ENCODE measurements at places on chromosomes 3 and 15.
A peak's percentile ranks its signal among the peaks of the same experiment; 100 is the strongest.

- DNase-seq: peak; percentile 5
These were observed 8.4 kb downstream of the TBC1D21 start for GRCh38 chr15:73881579-73882320.

- DNase-seq: no peak
These were observed 15.0 kb downstream of the DCBLD2 start for GRCh38 chr3:98886525-98886924.

- DNase-seq: no peak
These were observed 30.3 kb downstream of the TCF12 start for GRCh38 chr15:56948764-56949101.

DNA sequence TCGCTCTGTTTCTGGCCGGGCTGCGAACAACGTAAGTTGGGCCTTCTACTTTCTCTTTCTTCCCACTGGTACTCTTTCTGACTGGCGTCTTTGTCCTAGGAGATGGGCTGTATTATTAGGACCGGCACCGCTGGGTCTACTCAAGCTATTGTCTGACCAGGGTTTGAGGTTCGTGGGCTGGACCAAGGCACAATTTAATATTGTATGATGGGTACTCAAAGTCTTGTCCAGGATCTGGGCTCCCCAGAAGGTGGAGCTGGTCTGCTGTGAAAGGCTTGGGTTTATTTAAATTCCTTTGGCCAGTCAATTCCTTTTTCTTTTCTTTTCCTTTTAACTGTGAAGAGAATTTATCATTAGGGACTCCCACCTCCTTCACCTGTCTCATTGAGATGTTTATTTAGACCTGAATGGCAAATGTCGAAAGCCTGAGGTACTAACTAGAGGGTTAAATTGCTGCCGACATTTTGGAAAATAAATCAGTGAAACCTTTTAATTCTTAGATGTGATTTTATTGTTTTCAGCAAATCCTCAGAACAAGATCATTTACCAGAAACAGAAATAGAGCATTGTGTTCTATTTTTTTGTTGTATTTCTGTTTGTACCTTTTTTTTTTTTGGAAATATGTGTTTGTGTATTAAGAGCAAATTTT, 410 bp downstream of the LRRC49 start:
- DNase-seq: peak; percentile 66

GRCh38 chr15:36415643-36416042, 163.8 kb upstream of the CDIN1 start:
- DNase-seq: no peak

DNA sequence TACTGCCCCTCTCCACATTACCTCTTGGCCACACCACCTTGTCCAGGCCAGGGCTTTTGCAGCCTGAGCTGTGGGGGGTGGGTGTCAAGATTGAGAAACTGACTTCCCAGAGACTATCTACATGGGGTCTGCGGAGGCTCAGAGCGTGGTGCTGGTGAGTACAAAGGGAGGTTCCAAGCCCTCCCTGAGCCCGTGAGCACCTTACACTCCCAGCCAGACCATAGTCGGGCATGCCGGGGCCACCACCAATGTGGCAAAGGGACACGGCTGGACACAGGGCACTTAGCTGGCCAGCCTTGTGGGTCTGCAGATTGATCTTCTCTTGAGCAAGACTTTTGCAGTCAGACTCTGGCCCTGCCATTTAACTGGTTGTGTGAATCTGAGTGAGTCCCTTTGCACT, 74.1 kb upstream of the GATA2 start:
- no peak for DNase-seq

- DNase-seq: no peak
These were observed 609.1 kb upstream of the GRM7 start for GRCh38 chr3:6251612-6252400.

- no peak for DNase-seq
These were observed 834.5 kb upstream of the NECTIN3 start for GRCh38 chr3:110236976-110237610.

DNA sequence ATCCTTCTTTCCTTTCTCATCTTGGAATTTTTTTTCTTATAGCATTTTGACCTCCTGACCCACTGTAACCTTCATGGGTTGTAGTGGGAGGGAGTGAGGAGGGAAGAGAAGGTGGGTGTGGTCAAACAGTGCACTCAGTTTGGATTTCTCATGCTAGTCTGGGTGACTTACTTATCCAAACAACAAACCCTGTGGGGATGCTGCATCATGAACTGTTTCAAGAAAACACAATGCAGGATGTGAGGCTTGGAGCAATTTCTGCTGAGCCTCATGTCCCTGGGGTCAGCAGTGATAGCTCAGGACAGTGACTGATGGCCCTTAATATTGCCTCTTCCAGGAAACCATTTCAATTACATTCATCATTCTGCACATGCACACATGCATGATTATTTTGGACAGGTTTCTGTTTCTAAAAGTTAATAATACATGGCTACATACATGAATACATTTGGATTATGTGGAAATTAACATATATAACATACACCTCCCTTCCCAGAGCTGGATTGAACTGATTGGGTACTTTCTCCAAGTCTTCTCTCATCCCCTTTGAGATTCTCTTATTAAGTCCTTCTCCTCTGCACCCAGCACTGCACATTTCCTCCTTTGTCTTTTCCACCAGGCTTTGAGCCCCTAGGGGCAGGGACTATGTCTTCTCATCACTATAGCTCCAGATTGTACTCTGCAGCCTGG, 61.2 kb downstream of the ADAMTSL3 start:
- DNase-seq: no peak

DNA sequence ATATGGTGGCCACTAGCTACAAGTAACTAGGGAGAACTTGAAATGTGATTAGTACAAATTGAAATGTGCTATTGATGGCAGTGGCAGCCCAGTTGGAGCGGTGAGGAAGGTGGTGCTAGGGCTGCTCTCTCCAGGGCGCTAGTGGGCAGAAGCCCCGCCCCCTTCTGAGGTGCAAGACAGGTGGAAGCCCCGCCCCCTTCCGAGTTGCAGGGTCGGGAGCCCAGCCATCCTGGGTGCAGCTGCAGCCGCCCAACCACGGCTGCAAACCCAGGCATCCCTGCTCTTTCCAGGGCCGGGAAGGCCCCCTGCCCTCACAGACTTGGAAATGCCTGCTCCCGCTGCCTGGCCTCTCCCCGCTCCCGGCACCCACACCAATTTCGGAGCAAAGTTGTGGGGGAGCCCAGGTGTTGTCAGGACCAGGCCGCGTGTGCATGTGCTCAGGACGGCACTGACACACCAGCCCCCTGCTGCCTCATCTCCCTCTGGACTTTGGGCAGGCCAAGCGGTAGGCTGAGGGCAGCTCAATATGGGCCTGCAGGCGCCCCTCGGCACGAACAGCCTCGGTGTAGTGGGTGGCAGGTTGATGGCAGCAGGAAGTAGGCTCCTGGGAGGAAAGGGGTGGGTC, 10.0 kb downstream of the ATR start:
- DNase-seq: no peak

- no peak for DNase-seq
These were observed 23.3 kb downstream of the ST3GAL6 start for GRCh38 chr3:98786364-98787006.

DNA sequence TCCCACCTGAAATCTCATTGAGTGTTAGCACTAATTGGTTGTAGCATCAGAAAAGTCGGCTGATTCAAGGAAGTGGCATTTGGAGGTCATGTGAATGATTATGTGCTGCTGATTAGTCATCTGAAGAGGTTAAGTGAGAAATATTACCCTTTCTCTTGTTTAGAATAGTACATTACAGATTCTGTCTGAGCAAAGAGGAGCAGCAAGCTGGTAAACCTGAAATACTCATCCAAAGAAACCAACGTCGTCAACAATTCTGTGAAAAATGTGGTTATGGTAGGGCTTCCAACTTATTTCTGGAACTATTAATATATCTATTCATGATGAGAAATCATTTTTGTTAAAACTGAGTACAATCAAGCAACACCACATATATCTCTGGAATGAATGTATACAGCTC, 1024.9 kb downstream of the TUSC7 start:
- DNase-seq: no peak

GRCh38 chr3:66856533-66856932, 141.6 kb upstream of the KBTBD8 start:
- DNase-seq: no peak

GRCh38 chr15:50044904-50045303, 74.1 kb downstream of the ATP8B4 start:
- DNase-seq: no peak

DNA sequence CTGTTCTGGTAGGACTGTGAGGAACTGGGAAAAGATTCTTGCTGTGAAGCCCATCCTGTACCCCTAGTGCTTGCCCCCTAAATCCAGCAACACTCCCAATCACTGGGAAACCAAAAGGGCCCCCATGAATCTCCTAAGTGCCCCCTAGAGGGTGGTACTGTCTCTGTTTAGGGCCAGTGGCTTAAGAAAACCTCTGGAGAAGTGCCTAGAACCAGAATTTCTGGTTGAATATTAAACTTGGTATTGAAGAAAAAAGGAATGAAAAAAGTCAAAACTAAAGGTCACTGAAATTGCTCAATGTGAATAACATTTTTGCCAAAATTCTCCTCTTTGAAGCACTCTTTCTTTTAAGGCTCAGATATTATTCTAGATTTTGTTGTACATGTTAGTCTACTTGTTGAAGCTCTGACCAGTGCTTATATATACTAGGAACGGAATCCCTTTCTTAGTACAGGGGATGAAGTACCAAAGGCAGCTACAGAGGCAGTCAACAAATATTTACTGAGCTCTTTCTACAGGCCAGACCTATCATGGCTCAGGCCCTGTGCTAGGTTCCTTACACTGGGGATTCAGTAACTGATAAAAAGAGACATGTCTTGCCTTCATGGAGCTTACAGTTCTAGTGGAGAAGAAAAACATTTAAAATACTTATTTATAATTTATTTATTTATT, 138.8 kb downstream of the MYLK start:
- DNase-seq: no peak

DNA sequence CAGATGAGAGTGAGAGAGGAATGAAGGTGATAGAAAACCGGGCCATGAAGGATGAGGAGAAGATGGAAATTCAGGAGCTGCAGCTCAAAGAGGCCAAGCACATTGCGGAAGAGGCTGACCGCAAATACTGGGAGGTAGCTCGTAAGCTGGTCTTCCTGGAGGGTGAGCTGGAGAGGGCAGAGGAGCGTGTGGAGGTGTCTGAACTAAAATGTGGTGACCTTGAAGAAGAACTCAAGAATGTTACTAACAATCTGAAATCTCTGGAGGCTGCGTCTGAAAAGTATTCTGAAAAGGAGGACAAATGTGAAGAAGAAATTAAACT, 88.9 kb downstream of the EOMES start:
- no peak for DNase-seq

GRCh38 chr3:108345492-108346205, 49.3 kb downstream of the HHLA2 start:
- no peak for DNase-seq

- peak; percentile 34 for DNase-seq
These were observed 301.1 kb downstream of the DIPK2A start for GRCh38 chr3:144272680-144273079.

- no peak for DNase-seq
These were observed 9.8 kb downstream of the HEG1 start for GRCh38 chr3:125045965-125046364.

DNA sequence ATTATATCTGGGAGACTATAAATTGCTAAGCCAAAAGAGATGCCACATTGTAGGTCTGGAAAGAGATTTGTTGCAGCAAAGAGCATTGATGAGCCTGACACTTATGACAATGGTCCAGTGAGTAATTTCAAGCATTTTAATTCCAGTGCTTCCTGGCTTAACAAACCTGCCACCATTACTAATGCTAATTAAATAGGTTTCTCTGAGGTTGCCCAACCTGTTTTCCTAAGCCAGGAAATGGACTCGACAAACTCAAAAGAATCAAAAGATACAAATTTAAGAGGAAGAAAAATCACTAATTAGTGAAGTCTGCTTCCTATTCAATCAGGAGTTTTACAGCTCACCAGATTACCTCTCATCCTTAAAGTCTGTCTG, 36.7 kb upstream of the CTDSPL start:
- DNase-seq: no peak

DNA sequence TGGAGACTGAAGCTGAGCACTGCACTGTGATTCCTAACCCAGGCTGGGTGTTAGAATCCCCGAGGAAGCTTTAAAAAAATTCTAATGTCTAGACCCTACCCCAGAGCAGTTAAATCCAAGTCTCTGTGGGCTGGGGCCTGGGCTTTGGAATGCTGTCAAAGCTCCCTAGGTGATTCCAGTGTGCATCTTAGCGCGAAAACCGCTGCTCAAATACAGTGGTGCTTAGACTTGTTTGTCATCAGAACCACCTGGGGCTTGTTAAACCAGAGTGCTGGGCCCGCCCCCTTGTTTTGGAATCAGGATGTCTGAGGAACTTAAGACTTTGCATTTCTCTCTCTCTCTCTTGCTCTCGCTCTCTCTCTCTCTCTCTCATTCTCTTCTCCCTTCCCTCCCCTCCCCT, 20.7 kb downstream of the RHCG start:
- DNase-seq: no peak

GRCh38 chr3:97910931-97911351, 61.3 kb downstream of the RIOX2 start:
- DNase-seq: no peak

DNA sequence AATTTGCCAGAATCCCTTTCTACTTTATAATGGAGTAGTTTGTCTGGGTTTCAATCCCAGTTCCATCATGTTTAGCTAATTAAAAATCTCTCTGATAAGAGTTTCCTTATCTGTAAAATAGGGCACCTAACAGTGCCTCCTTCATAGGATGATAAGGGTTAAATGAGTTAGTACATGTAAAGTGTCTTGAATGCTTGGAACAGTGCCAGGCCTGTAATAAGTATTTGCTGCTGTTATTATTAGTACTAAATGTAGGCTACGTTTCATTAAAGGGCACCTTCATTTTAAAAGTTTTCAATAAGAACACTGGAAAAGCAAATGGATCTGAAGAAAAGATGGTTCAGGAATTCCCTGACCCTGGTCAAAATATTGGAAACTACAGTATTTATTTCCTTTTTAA, 11.8 kb upstream of the SLC2A2 start:
- DNase-seq: no peak

GRCh38 chr15:70923311-70924080, 30.9 kb downstream of the LRRC49 start:
- no peak for DNase-seq

DNA sequence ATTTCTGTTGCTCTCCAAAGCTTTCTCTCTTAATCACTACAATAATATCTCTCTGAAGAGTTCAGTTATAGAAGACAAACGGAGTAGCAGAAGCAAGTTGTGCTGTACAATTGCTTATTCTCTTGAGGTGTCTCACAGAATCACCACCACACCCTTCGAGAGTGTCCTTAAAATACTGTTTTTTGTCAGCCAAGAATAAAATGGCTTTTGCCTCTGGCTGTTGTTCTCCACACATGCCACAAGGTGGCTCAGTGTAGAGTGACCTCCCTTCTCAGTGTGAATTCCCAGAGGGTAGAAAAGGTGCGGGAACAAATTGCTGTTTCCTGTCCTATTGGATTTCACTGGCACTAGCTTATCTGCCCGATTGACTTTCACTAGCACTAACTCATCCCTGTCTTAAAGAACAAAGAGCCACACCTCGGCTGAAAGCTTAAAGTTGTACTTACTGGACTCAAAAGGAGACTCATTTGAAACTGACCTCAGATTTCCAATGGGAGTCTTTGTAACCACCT, 134.2 kb upstream of the SATB1 start:
- no peak for DNase-seq

GRCh38 chr3:159879146-159879545, 109.5 kb upstream of the IL12A start:
- DNase-seq: no peak

GRCh38 chr3:124346487-124346886, 354.6 kb upstream of the ROPN1 start:
- no peak for DNase-seq
